ENCODE measurements at places on chromosomes 4 and X.
A peak's percentile ranks its signal among the peaks of the same experiment; 100 is the strongest.

DNA sequence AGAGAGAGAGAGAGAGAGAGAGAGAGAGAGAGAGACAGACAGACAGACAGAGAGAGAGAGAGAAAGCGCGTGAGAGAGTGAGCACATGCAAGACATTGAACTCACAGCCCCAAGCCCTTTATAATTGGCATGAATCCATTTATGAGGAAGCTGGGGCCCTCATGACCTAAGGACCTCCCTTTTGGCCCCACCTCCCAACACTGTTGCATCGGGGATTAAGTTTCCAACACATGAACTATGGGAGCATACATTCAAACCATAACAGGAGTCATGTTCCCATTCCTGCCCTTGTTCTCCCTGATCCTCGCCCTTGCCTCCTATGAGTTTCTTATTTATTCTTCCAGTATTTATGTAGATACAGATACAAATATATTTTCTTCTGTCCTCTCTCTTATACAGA is 269.8 kb upstream of the ARX start:
- DNase-seq: no peak

DNA sequence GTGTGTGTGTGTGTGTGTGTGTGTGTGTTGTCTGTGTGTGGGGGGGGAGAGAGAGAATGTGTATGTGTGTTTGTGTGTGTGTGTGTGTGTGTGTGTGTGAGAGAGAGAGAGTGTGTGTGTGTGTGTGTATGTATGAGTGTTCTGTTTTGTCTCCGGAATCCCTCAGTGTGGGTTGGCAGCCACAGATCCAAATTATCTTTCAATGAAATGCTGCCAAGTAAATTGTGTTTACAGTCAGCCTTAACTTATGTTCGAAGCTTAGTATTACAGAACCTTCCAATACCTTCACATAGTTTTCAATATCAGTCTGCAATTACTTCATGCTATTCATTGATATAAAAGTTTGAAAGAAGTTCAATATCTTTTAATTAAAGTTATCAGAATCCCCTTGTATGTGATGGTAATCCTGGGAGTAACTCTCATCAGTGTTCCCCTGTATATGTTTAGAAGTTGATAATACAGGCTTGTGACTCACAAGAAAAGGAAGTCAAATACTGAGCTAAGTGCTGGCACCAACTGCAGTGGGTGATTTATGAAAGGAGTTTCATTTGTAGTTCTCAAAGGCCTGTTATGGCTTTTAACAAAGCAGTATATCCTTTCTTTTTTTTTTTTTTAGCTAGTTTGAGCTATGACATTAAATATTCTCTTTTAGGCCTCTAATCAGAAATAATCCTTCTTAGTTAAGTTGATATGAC is 51.6 kb upstream of the HTR2C start:
- no peak for DNase-seq

DNA sequence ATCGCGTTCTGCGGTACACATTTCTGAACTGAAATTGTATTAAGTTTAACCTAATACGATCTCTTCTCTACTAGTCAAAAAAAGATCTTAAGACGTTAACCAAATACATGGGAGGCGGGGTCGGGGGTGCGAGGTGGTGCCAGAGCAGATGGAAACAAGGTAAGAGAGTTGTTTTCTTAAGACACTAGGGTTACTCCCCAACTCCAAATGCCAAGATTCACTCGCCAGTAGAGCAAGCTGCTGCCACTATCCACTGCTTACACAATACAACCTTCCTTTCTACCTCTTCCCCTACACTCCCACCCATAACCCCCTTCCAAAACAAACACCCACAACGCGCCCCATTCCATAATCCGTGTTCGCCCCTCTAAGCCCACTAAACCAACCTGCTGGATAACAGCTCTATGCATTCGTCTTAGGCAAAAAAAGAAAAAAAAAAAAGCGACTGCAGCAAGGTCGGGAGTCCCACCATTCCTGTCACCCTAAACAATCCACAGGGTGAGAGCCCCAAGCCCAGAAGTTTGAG is 1.3 kb downstream of the LCORL start:
- no peak for DNase-seq

DNA sequence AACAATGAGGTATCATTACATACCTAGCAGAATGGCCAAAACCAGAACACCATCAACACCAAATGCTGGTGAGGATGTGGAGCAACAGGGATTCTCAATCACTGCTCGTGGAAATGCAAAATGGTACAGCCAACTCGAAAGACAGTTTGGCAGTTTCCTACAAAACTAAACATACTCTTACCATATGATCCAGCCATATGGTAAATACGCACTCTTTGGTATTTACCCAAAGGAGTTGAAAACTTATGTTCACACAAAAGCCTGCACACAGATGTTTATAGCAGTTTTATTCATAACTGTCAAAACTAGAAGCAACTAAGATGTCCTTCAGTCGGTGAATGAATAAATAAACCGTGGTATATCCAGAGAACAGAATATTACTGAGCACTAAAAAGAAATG is 7.8 kb downstream of the CASP3 start:
- DNase-seq: no peak

DNA sequence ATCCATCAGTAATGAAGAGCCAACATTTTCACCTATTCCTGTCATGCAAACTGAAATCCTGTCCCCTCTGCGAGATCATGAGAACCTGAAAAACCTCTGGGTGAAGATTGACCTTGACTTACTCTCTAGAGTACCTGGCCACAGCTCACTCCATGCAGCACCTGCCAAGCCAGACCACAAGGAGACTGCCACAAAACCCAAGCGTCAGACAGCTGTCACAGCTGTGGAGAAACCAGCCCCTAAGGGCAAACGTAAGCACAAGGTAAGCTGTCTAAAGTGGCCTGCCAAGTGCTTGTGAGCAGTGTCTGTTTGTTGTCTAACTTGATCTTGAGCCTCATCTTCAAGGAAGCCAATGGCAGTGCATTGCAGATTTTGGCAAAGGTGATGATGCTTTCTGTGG is 455.9 kb downstream of the AFF2 start:
- DNase-seq: no peak

DNA sequence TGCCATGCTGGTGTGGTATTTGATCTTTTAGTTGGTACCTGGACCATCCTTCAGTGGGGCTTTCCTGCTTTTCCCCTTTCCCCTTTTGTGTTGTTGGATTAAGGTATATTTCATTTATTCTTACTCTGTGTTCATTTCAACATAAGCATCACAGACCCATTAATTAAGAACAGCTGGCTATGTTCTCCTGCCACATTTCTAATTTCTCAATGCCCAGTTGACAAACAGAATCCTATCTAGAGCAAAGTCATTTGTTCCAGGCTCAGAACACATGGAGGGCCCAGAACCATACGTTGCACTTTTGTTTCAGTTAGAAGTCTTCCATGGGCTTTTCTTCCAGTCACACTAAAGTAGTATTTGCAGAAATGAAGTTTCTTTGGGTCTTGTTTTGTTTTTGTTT is 46.1 kb upstream of the EOLA2 start:
- no peak for DNase-seq

GRCh38 chr4:6277139-6277802 is 7.6 kb downstream of the WFS1 start:
- no peak for DNase-seq

DNA sequence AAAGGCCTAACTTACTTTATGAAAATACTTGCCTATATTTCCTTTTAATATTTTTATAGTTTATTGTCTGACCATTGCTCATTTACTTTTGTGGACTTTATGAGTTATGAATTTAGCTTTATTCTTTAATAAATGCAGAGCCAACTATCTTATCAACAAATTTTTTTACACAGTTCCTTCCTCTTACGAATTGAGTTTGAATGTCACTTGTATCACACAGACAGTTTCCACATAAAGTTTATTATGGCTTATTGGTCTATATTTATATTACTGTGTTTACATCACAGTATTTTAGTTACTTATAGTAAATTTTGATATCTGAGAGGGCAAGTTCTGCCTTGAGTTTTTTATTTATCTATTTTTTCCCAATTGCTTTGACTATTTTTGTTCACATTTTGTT is 450.6 kb downstream of the C4orf33 start:
- DNase-seq: no peak

- DNase-seq: no peak
Measured at GRCh38 chr4:85399270-85399669, 75.7 kb upstream of the ARHGAP24 start.

DNA sequence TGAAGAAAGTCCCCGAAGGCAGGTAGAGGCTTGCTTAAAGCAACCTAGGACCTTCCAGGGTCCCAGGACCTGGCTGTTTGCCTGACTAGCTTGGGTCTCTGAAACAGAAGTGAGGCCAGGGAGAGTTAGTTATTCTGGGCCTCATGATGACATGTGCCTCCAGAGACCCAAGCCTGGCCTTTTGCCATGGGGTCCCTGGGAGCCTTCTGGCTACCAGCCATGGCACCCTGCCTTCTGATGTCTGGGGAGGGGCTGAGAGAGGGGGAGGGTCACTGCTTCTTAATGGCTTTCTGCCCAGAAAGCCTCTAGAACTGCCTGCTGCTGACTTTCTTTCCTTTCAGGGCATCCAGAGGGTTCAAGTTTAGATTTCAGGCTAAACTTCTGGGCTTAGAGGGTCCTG is 1.0 kb upstream of the STARD8 start:
- DNase-seq: no peak

DNA sequence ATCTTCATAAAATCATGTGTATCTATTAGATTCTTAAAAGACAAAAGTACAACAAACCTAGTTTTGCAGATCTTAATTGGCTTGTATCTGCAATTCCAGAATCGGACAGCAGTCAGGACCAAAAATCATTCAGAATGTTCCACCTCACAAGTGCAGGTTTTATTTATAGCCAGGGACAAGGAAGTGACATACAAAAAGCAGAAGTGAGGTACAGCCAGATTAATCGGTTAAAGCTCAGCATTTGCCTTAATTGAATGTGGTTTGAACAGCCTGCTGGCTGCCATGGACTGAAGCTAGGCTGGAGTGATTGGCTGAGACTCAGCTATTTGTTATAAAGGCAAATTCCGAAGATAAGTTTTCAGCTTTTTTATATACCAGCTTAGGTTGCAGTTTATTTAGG is 932.6 kb downstream of the C4orf33 start:
- DNase-seq: no peak

- no peak for DNase-seq
Measured at GRCh38 chr4:24794916-24795665, at the start of gene SOD3. SOD3 (plus strand) TSS chr4:24795573; CDS start chr4:24799522, 3,949 bp downstream.

GRCh38 chr4:4554234-4554633 is 12.4 kb upstream of the STX18 start:
- DNase-seq: no peak

DNA sequence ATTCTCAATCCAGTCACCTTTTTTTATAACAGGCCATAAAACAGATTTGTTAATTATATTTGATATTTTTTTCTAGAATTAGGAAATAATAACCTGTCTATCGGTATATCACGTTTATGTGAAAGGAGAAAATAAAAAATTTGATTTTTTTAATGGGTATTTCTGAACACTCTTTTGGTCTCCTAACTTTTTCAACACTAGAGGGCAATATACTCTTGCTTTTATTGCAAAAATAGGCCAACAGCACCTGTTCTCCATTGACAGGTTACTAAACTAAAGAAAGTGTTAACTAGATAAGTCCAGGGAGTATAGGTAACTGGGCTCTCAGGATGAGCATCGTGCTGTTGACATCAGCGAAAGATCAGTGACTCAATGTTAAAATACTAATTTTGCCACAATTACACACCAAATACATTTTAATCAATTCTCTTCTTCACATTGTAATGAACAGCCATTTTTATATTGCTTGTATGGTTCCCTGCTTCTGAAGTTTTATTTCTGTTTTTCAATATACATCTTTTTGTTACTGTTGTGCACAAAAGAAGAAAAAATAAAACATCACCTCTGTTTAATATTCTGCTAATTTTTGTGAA is 22.8 kb downstream of the NDST4 start:
- no peak for DNase-seq

GRCh38 chr4:47120783-47121182 is 89.4 kb downstream of the GABRB1 start:
- DNase-seq: no peak

DNA sequence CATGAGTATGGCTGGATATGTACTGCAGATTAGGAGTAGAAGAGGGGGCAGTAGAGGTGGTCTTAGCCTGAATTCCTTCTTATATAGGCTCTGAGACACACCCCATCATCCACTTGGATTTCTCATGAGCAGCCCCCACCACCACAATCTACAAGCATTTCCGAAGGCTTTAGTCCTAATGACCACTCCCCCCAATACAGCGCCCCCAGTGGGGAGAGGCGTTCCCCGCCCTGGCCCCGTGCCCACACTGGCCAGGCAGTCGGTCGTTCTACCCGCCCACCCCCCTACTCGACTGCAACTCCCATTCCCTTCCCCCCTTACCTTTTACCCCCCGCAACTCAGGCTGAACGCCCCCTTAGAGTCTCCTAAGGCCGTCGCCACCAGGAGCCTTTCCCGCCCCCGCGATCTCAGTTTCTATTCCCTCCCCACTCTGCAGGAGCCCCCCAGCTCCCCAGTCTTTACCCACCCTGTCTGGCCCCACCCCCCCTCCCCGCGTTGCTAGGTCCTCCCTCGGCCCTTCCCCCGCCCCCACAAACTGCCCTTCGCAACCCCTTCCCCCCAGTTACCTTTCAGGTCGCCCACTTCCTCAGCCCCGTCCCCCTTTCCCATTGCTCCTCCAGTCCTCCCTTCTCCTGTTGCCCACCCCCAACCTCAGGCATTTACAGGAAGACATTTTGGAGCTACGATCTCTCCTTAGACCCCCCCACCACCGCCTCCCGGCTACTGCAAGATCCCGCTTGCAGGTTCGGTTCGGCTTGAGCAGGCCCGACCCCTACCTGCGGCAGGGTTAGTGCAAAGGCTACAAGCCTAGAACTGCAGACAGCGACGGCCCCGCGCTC is 468 bp downstream of the ZMYM3 start:
- peak; percentile 40 for DNase-seq

DNA sequence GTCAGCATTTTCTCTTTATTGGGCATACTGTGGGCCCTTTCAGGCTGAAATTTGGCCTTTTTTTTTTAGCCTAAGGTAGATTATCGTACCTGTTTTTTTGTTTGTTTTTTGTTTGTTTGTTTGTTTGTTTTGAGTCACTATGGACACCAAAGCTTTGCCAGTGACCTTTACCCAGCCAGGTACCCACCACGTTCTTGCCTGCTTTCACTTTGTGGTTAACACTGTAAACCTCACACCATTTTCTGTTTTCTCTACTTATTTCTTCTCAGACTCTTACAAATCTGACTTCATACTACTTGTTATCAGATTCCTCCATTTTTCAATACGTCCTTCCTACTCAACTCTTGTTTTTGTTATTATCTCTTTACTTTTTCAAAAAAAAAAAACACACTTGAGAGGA is 81.5 kb downstream of the ZNF674 start:
- DNase-seq: peak; percentile 0

- DNase-seq: no peak
Measured at GRCh38 chr4:13543032-13543838, 1.1 kb downstream of the NKX3-2 start.

GRCh38 chrX:71565474-71566041 is 12.7 kb upstream of the GCNA start:
- no peak for DNase-seq

GRCh38 chr4:52852711-52853110 is 9.4 kb upstream of the RASL11B start:
- DNase-seq: no peak

GRCh38 chr4:129093191-129093920 is at the start of gene SCLT1:
SCLT1 (minus strand) TSS chr4:129093539; CDS start chr4:129093103, 436 bp downstream.
- DNase-seq: peak; percentile 94

DNA sequence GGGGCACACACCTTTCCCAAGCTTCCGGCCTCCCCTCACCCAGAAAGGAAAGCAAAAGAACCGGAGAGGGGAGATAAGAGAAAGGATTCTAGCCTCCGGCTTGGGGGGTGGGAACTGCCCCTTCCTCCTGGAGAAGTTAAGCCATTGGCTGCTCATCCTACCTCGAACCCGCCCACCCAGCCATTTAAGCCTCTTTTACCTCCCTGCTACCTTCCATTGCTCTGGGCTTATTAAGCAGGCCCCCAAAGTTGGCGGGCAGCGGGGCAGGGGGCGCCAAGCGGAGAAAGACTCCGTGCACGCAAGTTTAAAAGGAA is 2.3 kb downstream of the MAML3 start:
- peak; percentile 47 for DNase-seq
